Spleen (tissue), 13 donors: ENCODE measurements at places on chromosomes 7 and 10.

DNA sequence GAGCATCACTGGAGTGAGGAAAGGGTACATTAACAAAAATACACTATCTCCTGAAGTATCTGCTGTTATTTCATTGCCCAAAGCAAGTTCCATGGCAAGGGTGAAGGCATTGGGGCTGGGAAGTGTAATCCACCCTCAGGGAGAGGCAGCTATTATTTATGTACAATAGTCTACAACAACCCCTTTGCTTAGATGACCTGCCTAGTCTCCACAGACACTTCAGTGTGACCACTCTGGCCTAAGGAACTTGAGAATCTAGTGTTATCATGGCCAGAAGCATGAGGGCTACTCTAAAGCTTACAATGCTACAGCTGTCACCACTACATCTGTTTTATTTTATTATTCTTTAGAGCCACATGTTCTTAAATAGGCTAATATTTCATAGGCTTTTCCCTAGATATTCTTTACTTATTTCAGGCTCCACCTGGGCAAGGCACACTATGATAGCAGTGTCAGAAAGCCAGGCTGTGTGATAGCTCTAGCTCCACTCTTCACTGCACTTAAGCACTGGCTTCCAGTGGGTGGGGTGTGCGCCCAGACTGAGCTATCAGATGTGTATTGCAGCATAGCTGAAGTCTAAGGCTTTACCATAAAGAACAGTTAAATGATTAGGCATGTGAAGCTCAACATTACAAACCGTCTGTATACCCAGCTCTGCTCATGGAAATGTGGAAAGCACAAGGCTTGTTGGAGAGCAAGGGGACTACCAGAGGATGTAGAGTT is 117.0 kb upstream of the CCDC6 start:
- DNase-seq: no peak

- DNase-seq: peak; percentile 54
These were observed 13.0 kb downstream of the AQP1 start for GRCh38 chr7:30924624-30925023.

DNA sequence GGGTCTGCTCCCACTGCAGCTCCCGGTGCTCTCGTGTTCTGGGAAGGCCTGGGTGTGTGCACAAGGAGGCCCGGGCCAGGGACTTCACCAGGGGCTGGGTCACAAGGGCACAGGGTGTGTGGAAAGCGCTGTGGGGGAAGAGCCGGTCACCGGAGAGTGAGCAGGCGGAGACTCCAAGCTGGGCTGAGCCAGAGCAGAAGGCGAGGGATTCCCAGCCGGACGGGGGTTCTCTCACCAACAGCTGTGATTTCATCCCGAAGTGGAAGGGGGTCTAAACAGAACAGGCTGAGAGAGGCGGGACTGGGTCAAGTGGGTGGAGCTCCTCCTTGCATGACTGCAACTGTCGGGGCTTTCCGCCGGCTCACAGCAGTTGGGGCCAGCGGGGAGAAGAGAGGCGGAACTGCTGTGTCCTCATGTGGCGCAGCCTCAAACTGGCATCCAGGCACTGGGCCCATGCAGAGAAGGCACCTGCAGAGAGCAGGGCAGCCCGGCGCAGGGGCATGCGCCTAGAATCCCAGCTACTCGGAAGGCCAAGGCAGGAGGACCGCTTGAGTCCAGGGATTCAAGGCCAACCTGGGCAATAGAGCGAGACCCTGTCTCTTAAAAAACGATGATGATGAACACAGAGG is 7.6 kb upstream of the ORAI2 start:
- DNase-seq: peak; percentile 98

GRCh38 chr10:49562893-49563292 is 24.0 kb upstream of the ERCC6 start:
- no peak for DNase-seq

DNA sequence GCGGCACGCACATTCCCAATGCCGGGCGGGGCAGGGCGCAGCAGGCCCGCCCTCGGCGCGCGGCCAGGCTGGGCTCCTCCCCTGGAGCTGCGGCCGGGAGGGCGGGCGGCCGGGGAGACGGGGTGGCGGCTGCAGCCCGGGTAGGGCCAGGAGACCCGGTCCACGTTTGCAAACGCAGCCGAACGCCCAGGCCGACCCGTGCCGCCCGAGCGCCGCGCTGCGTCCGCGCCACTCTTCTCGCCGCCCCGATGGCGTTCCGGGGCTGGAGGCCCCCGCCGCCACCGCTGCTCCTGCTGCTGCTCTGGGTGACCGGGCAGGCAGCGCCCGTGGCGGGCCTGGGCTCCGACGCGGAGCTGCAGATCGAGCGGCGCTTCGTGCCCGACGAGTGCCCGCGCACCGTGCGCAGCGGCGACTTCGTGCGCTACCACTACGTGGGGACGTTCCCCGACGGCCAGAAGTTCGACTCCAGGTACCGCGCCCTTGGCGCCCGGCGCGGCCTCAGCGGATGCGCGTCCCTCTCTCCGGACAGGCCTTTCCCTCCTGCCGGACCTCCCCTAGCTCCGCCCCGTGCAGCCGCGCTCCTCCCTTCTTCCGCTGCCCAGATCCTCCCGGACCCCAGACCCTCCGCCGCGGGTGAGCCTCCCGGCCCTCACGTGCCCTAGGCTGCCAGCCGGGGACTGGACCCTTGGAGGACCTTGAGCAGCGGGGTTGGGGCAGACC is at the start of gene FKBP9:
FKBP9 (plus strand) TSS at position 115 of the 720 bp plus-strand sequence; CDS start at position 249, 134 bp downstream.
- peak; percentile 92 for DNase-seq

DNA sequence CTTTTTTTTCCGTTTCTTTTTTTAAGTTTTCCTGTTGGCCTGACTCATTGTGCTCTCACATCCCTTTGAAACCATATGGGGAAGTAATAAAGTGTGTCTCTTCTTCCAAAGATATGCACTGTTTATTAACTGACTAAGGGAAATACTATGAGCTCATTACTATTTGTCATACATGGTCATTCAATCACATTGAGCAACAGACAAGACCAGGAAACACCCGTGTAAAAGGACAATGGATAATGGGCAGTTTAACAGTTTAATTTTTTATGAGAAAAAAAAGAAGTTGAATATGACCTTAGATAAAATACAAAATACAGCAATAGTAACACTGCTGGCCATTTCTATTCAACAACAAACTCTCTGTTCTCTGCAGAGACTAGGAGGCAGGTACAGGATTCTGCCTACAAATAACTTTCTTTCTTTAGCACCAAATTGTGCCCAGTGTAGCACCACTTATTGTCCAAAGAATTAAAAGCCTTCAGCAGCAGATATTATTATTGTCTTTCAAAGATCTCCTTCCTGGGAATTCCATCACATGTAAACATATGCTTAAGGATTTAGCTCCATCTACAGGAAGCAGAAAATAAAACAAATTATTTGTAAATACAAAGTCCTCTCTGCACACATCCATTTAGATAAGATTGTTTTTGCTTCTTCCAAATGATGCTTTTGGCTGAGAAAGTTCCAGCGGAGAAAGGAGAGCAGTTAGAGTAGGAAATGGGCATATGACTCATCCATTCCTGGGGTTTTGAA is 55.0 kb upstream of the AKR1E2 start:
- no peak for DNase-seq

GRCh38 chr7:44213877-44214388 is 13.2 kb downstream of the YKT6 start:
- DNase-seq: no peak

DNA sequence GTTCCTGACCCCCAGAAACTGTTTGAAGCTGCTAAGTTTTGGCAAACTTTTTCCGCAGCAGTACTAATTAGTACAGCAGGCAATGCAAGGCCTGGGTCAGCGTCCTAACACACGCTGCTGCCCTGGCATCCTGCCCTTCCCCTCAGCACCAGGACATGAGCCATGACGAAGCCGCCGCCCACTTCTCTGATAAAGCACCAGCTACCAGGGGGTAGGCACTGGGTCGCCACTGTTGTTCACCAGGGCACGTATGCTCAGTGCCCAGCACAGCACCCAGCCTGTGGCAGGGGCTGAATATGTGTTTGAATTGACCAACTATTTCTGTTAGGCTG is 59.5 kb downstream of the CHST15 start:
- peak; percentile 81 for DNase-seq

DNA sequence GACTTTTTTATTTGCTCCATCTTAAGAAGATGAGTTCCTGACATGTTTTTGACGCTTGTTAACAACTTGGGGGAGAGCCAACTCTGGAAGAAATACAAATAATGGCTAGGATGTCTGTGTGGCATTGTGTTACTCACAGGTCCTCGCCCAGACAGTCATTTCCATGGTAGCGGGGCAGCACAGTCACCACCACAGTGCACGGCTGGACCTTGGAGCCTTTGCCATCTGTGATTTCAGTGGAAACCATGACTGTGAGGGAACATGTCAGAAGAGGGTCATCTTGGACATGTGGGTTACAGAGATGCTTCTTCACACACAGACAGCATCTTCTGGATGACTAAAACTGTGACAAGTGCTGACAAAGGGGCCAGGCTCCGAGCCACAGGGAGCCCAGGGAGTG is 74.5 kb downstream of the PKD1L1 start:
- no peak for DNase-seq

GRCh38 chr10:22833781-22834180 is 94.1 kb upstream of the ARMC3 start:
- DNase-seq: no peak

GRCh38 chr10:73589563-73590126 is 1.5 kb downstream of the USP54 start:
- no peak for DNase-seq

DNA sequence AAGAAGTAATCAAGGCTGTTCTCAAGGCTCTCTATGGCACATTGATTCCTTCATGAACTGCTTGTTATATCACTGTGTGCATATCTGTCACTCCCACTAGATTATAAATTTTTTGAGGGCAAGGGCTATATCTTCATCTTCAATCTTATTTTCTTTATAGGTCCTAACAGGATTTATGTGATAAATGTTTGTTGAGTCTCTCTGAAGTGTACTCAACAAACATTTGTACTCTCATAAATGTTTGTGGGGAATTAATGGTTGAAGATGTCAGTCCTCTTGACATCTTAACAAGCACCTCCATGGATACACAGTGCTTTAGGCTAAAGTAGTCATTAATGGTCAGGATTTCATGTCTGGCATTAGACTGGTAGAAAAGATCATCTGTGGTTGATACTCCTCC is 143.2 kb downstream of the RNLS start:
- no peak for DNase-seq

DNA sequence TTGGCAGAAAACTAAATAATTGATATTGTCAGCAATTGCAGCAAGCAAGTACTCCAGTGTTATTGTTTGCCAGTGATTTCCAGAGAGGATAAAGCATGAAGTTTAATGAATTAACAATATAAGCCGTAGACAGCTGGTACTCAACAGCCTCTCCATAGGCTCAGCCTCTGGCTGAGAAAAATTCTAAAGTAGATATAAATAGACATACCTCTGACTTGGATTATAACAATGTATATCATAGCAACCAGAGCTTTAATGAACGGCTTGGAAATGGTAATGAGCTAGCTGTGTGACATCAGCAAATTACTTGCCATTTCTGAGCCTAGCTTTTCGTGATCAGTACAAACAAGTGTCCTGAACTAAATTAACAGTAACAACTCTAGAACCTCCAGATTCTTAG is 1055.4 kb upstream of the AUTS2 start:
- DNase-seq: no peak

- no peak for DNase-seq
These were observed 121.1 kb upstream of the PDE1C start for GRCh38 chr7:32191305-32191704.

DNA sequence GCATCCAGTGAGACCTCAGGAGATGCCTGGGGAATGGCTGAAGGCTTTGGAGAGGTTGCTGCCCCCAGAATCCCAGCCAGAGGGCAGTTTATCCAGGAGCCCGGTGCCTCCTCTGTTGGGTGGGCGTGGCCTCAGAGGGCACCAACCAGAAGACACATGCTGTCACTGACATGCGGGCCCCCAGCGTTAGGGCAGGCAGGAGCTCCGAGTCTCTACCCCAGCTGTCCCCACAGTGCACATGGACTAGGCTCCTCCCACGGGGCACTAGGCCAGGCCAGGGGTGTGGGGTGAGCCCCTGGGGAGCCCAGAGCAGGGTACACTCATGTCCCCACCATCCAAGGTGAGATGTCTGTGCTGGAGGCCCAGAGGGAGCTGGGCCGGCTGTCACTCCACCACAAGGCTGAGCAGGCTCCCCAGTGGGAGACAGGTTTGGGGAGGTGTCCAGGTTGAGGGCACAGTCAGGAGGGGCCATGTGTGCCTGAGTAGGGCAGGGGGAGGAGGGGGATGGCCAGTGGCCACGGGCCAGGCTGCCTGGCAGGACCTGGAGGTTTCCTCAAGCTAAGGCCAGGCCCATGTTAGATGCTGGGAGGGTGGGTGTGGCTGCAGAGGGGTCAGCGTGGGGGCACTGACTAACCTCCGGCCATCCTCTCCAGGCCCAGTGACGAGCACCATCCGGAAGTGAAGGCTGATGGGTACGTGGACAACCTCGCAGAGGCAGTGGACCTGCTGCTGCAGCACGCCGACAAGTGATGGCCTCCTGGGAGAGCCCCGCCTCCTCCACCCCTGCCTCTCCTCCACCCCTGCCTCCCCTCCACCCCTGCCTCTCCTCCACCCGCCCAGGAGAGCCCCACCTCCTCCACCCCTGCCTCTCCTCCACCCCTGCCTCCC is 131.3 kb downstream of the FAM53B start:
- no peak for DNase-seq

- peak; percentile 5 for DNase-seq
These were observed 50.0 kb upstream of the CAMK1D start for GRCh38 chr10:12299222-12299965.

- no peak for DNase-seq
These were observed 79.6 kb upstream of the RET start for GRCh38 chr10:42997151-42997848.

GRCh38 chr10:84138478-84139125 is 707 bp upstream of the GHITM start:
- peak; percentile 87 for DNase-seq

DNA sequence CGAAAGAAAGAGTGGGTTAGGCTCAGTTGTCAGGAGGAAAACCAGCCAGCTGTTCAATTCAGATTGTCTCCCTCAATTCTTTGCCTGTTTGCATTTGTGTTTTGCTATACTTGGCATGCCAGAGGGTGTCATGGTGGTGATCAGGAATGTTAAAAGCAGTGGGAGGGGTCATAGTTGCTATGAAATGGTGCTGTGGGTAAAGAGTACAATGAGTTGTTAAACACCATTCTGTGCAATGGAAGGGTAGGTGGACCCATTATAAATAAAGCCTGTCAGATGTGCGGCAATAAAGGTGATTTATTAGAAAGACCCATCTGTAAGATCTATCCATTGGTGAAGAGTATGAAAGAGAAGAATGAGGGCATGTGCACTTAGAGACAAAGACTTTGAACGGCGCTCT is 82.2 kb downstream of the MRPL32 start:
- DNase-seq: no peak

DNA sequence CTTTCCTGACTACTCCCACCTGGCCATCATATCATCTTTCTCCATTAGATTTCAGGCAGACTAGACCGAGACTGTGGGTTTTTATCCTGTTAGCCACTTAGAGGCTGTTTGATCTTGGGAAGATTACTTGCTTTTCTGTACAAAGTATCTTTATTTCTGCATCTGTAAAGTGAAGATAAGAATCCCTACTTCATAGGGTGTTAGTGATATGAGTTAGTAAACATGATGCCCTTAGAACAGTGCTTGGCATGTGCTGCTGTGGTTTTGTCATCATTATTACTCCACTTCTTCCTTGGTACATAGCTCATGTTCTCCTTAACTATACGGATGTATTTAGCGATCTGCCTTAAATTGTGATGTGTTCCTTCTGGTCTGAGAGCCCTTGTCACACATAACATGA is 165.2 kb downstream of the AUTS2 start:
- DNase-seq: no peak
